ENCODE measurements at places on chromosomes 6 and 20.

DNA sequence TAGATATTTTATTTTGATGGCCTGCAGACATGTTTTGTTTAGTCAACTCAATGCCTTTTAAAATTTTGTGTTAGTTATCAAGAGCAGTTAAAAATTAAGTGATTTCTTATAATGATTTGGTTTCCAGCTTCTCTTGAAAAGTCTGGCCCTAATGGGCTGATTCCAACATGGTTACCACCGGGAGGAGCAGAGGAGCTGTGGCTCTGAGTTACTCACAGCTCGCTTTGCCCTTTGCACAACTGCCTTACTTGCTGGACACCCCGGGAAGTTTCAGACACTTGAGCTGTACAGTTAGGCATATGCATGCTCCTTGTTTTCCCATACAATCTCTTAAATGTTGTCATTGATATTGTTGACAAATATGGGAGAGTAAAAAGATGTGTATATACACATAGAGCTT is 173.1 kb upstream of the MMS22L start:
- no peaks in the 10 kb centered on the region for H3K27me3 ChIP-seq
- no peaks in the 10 kb centered on the region for H3K4me1 ChIP-seq
- DNase-seq: peak; percentile 27
- no peak overlapping the region for H3K4me3 ChIP-seq

DNA sequence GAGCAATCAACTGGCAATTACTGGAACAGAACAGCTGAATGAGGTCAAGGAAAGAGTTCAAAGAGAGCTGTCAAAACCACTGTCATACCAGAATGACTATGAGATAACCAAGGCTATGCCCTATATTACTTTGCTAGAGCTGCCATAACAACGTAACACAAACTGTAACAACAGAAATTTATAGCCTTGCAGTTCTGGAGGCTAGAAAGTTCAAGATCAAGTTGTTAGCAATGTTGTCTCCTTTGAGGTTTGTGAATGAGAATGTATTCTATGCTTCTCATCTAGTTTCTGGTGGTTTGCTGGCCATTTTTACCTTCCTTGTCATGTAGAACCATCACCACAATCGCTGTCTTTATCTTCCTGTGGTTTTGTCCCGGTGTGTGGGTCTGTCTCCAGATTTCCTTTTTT is 1323.0 kb upstream of the GJE1 start:
- H3K27ac ChIP-seq: no peak overlapping the region
- H3K4me3 ChIP-seq: no peak overlapping the region
- no peak for DNase-seq
- no peaks in the 10 kb centered on the region for H3K4me1 ChIP-seq
- H3K36me3 ChIP-seq: no peaks in the 10 kb centered on the region
- H3K27me3 ChIP-seq: no peaks in the 10 kb centered on the region

DNA sequence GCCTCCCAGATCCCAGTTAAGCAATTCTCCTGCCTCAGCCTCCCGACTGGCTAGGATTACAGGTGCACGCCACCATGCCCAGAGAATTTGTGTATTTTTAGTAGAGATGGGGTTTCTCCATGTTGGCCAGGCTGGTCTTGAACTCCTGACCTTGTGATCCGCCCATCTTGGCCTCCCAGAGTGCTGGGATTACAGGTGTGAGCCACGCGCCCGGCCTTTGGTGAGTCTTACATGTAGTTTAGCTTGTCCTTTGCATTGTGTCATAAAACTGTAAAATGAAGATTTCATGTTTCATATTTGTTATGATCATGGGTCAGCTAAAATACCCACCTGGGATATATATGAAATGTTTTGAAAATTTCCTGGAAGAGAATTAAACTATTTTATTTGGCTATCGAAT is 183.5 kb downstream of the SASH1 start:
- peaks cover 32% of the 10 kb centered on the region for H3K4me1 ChIP-seq
- no peaks in the 10 kb centered on the region for H3K27me3 ChIP-seq
- peaks cover 4% of the 10 kb centered on the region for H3K36me3 ChIP-seq
- no peak overlapping the region for H3K4me3 ChIP-seq
- H3K27ac ChIP-seq: no peak overlapping the region

GRCh38 chr6:142225115-142225514 is 76.7 kb upstream of the ADGRG6 start:
- DNase-seq: no peak
- H3K27me3 ChIP-seq: no peaks in the 10 kb centered on the region
- no peaks in the 10 kb centered on the region for H3K4me1 ChIP-seq

GRCh38 chr6:116536216-116536621 is 9.3 kb downstream of the TRAPPC3L start:
- DNase-seq: peak; percentile 90
- no peak overlapping the region for H3K4me3 ChIP-seq
- H3K27ac ChIP-seq: no peak overlapping the region
- peaks cover 16% of the 10 kb centered on the region for H3K4me1 ChIP-seq
- H3K27me3 ChIP-seq: no peaks in the 10 kb centered on the region

- peak overlapping the region; percentile 74 for H3K4me3 ChIP-seq
- H3K27me3 ChIP-seq: no peaks in the 10 kb centered on the region
- H3K36me3 ChIP-seq: no peaks in the 10 kb centered on the region
- H3K27ac ChIP-seq: no peak overlapping the region
- H3K4me1 ChIP-seq: peaks cover 8% of the 10 kb centered on the region
Observed at GRCh38 chr6:17601386-17601703, 1.2 kb downstream of the FAM8A1 start.

DNA sequence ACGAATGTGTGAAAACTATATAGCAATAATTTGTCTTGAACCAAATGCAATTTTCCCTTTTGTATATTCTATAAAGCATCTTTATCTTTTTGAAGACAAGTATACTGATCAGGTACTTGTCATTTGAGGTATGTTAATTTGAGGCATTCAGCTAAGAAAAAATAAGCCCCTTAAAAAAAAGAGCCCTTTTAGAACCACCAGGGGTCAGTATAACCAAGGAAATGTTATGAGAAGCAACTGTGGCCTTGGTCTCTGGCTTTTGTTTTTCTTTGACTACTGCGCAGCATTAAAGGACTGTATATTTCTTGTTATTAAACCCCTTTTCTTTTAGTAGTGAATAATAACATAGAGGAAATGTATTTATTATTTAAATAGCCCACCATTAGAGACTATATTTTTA is 43.1 kb downstream of the CD109 start:
- no peaks in the 10 kb centered on the region for H3K4me1 ChIP-seq
- H3K4me3 ChIP-seq: no peak overlapping the region
- no peaks in the 10 kb centered on the region for H3K36me3 ChIP-seq
- H3K27ac ChIP-seq: no peak overlapping the region
- H3K27me3 ChIP-seq: no peaks in the 10 kb centered on the region
- DNase-seq: peak; percentile 84

DNA sequence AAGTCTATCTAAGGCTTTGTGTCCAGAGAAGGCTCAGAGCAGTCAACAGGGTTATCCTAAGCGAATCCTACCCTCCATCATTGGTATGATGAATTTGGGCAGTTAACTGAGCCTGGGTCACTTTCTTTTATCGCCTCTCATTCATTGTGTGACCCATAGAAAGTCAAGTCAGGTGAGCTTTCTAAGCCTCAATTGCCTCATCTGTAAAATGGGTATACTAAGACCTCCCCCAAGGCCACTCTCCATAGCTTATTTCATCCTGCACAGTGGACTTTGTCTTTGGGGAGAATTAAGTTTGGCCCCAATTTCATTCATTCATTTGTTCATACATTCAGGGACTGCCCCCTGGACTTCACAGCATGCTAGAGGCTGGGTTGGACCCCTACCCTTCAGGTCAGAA is 110.5 kb downstream of the DHX35 start:
- no peak overlapping the region for H3K4me3 ChIP-seq
- H3K27me3 ChIP-seq: no peaks in the 10 kb centered on the region
- H3K4me1 ChIP-seq: no peaks in the 10 kb centered on the region
- H3K27ac ChIP-seq: no peak overlapping the region
- no peak for DNase-seq
- H3K36me3 ChIP-seq: no peaks in the 10 kb centered on the region

GRCh38 chr6:138580801-138581200 is 81.5 kb upstream of the NHSL1 start:
- H3K4me1 ChIP-seq: peaks cover 24% of the 10 kb centered on the region
- H3K4me3 ChIP-seq: no peak overlapping the region
- H3K27ac ChIP-seq: peak overlapping the region; percentile 45
- no peaks in the 10 kb centered on the region for H3K36me3 ChIP-seq
- no peak for DNase-seq

DNA sequence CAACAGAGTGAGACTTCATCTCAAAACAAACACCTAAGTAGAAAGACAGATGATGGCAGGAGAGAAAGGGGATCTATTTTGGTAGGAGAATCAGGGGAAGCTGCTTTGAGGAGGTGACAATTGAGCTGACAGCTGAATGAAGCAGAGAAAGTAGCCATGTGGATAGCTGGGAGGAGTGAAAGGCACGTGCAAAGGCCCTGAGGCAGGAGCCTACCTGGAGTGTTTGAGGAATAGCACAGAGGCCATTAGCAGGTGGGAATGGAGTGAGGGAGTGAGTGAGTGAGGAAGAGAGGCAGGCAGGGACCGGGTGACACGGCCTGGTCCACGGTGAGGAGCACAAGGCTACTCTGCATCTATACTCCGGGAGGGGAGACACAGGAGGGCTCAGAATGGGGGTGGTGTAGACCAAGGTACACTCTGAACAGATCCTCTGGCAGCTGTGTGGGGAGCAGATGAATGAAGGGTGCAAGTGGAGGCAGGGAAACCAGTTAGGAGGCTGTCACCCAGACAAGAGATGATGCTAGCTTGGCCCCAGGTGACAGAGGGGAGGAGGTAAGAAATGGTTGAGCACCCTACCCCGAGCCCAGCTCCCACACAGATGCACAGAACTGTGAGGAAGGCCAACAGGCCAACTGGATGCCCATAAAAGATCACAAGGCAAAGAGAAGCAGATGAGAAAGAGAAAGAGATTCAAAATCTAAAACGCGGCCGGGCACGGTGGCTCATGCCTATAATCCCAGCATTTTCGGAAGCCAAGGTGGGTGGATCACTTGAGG is 43.6 kb downstream of the NFATC2 start:
- no peak for DNase-seq
- no peak overlapping the region for H3K27ac ChIP-seq
- H3K27me3 ChIP-seq: no peaks in the 10 kb centered on the region
- no peaks in the 10 kb centered on the region for H3K36me3 ChIP-seq
- peaks cover 8% of the 10 kb centered on the region for H3K4me1 ChIP-seq
- H3K4me3 ChIP-seq: no peak overlapping the region

- no peak overlapping the region for H3K4me3 ChIP-seq
- H3K4me1 ChIP-seq: no peaks in the 10 kb centered on the region
- no peak overlapping the region for H3K27ac ChIP-seq
- no peak for DNase-seq
- no peaks in the 10 kb centered on the region for H3K36me3 ChIP-seq
- H3K27me3 ChIP-seq: no peaks in the 10 kb centered on the region
Observed at GRCh38 chr6:168390749-168391420, 50.1 kb upstream of the SMOC2 start.

DNA sequence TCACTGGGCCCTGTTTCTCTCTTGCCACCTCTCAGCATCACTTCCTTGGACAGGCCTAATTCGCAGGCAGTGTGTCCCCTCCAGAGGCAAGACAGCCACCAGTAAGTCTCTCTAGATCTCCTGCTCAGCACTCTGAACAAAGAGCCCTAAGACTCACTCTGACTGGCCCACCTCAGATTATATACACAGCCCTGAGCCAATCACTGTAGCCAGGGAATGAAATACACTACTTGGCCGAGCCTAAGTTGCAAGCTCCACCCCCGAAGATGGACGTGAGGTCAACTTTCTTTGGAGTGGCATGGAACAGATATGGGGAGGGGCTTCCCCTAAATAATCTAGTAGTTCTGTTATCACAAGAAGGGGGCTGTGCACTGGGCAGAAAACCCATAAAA is 4.1 kb downstream of the BPI start:
- no peaks in the 10 kb centered on the region for H3K4me1 ChIP-seq
- no peak overlapping the region for H3K27ac ChIP-seq

DNA sequence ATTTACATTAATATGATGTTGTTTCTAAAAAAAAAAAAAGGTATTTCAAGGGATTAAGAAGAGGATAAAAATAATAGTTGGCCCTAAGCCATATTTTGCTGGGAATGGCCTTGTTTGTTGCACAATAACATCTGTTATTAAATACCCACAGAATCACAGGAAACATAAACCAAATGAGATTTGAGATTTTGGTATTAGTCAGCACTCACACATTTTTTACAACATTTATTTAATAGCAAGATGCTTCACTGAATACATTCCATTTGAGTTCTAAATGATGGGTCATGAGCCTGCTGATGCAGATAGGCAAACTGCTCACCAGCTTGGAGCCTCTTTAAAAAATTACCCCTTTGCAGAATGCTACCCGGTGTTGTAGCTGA is 92.9 kb upstream of the ENPP5 start:
- no peaks in the 10 kb centered on the region for H3K36me3 ChIP-seq
- no peak overlapping the region for H3K27ac ChIP-seq
- no peak for DNase-seq
- no peak overlapping the region for H3K4me3 ChIP-seq
- 0 out of 2 replicates have a peak, but pooled peaks cover 4% of the 10 kb centered on the region for H3K4me1 ChIP-seq

GRCh38 chr6:170234419-170234818 is 56.5 kb downstream of the DLL1 start:
- H3K36me3 ChIP-seq: no peaks in the 10 kb centered on the region
- no peaks in the 10 kb centered on the region for H3K27me3 ChIP-seq
- H3K27ac ChIP-seq: no peak overlapping the region
- DNase-seq: no peak
- peaks cover 4% of the 10 kb centered on the region for H3K4me1 ChIP-seq
- H3K4me3 ChIP-seq: no peak overlapping the region

DNA sequence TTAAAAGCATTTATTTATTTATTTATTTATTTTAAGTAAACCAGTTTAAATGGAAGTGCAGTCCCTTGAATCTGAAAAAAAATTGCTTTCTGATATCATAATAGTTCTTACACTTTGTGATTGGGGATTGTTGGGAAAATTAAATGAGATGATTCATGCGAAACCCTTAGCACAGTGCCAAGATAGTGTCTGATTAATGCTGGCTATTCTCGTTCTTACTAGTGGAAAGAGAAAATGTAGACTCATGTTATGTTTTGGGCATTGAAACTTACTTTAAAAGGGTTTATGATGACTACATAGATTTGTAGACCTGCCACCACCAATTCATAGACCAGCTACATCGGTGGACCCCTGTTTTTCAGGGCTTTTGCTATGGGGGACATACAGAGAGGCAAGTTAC is 229.2 kb upstream of the ZFP64 start:
- H3K36me3 ChIP-seq: no peaks in the 10 kb centered on the region
- H3K4me3 ChIP-seq: no peak overlapping the region
- no peaks in the 10 kb centered on the region for H3K4me1 ChIP-seq
- H3K27me3 ChIP-seq: no peaks in the 10 kb centered on the region

GRCh38 chr6:71367756-71368155 is 79.1 kb downstream of the OGFRL1 start:
- DNase-seq: no peak
- no peaks in the 10 kb centered on the region for H3K27me3 ChIP-seq
- H3K4me3 ChIP-seq: no peak overlapping the region
- H3K36me3 ChIP-seq: no peaks in the 10 kb centered on the region
- no peaks in the 10 kb centered on the region for H3K4me1 ChIP-seq

Measured in GM23338 (cell line).